Stimulated activated naive B cell treated with anti-CD40 and anti-IgM and Interleukin-4, amounts not matched to agents 10 μg/mL and 1 μg/mL and 100 μg/mL, for 72 hours (primary cell): ENCODE measurements at places on chromosomes 16 and 17.

DNA sequence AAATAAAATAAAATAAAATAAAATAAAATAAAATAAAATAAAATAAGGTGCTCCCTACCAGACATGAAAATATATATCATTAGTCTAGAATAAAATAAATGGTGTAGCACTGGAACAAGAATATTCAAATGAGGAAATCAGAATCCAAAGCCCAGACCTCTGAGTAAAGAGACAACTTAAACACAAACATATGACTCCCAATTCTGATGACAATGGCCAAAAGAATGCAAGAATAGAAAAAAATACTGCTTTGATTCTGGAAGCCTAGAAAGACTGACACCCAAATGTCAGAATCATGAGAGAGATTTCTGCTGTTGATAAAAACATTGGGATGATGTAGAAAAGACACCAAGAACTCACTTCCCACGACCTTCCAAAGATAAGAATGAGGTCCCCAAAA, 27.9 kb downstream of the MYOCD start:
- no peak for DNase-seq

DNA sequence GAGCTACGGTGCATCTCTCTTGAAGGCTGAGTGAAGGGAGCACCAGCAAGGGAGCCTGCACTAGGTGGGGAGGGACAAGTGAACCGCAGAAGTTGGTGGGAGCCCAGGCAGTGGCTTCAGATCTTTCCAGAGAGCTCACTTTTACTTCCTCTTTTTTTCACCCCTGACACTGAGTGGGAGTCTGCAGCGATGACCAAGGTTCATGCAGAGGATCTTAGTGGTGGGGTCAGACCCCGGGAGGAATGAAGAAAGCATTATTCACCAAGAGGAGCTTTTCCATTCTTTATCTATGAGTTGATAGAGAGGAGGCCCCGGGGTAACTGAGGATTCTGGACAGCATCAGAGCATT, 3.0 kb upstream of the CCL2 start:
- peak; percentile 59 for DNase-seq

- DNase-seq = no peak
Measured at GRCh38 chr16:72860726-72861562, 187.0 kb downstream of the ZFHX3 start.

GRCh38 chr17:77369544-77369971, 228.8 kb downstream of the SEC14L1 start:
- DNase-seq = no peak

DNA sequence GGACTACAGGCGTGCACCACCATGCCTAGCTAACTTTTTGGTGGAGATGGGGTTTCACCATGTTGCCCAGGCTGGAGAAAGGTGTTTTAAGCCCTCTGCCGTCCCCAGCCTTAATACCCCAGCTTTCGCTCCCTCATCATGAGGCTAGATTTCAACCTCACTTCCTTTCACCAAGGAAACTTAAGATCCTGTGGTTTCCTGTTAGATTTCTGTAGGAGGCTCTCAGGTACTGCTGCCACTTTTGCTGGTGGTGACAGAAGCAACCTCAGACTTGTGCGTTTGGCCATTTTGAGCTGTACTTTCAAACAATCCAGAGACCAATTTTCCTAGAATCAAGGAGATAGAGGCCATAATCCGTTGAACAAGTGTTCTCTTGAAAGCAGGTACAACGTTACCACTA, 36.2 kb downstream of the MPHOSPH6 start:
- no peak for DNase-seq

DNA sequence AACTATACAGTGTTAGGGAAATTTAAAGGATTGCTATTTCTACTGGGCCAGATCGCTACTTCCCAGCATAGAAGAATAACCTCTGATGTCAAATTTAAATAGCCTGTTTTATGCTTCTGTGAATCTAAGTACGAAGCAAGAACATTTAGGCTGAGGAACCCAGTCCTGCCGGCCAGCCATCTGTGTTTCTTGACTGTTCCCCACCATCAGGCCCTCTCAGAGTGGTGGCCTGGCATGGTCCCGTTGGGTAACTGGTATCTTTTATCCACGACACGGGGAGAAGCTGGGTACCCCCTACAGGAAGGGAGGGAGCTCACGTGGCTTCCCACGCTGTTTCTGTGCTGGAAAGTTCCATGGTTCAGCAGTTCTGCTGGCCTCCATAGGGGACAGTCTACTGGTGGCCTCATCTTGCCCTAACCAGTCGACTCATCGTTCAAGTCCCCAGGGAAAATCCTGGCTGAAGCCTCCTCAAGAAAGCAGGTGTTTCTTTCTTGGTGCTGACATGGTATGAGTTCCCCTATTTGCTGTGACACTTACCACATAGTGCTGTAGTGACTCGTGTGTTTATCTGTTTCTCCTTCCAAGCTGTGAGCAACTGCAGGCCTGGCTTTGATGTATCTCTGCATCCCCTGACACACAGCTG, 201.7 kb upstream of the NLRP1 start:
- peak; percentile 56 for DNase-seq
